EH (cell line): ENCODE measurements at places on chromosomes 1 and 21.

DNA sequence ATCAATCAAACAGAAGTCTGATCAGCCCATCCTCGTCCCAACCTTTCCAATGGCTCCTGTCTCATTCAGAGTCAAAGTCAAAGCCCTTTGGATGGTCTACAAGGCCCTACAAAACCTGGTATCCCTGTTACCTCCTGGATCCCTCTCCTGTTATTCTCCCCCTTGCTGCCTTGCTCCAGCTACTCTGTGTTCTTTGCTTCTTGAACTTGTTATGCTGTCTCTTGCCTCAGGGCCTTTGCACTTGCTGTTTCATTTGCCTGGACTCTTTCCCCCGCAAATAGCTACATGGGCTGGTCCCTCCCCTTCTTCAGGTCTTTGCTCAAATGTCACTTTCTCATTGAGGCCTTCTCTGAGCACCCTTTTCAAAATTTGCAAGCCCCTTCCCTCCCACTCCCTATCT lies 1.4 kb upstream of the CSF3R start:
- no peak for DNase-seq

- DNase-seq: peak; percentile 56
These were observed 1.9 kb downstream of the ANKRD34A start for GRCh38 chr1:145962157-145963102.

DNA sequence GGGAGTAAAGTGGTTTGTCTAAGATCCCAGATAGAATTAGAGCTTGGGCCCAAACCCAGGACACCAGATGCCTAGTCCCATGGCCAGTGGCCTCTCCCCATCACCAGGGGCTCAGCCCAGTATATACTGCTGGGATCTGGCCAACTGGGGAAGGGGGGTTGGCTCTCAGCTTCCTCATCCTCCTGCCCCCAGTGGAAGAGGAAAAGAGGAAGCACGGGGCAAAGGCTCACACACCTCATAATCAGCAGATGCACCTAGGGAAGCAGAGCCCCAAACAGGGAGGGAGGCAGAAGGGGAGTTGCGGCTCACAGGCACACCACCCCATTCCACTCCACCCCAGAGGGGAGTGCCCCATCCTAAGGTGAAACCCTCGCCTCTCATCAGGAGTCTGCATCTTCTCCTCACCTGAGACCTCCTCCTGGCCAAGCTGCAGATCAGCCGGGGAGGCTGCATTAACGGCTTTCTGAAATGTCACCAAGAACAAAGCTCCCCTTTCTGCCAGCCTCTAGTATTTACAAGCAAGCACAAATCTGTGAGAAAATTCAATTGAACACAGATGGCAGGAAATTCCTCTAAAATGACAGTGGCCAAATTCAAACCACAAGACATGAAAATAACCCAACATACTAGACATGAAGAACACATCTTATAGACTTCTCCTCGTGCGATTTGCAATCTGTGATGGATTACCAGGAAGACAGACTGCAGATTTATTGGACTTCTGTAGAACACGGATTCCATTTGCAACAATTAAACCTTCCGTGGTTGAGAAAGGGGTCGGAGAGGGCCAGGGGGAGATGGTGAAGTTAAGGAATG lies 82.8 kb downstream of the GLIS1 start:
- DNase-seq: peak; percentile 96

DNA sequence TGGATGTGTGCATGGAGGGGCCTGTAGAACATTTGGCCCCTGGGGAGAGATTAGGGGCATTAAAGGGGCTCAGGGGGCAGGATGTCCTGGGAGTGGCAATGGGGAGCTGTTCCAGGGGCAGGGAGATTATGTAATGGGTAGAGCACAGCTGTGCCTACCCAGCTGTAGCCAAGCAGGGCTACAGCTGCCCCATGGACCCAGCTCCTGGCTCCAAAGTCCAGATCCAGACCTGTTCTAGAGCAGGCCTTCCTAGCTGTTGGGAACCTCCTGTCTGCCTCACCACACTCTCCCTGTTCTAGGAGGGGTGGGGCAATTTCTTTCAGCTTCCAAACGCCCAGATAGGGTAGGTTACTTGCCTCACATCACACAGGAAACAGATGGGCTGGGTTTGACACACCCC lies 5.6 kb downstream of the RPS6KA1 start:
- no peak for DNase-seq

GRCh38 chr1:161791904-161792655 lies 26.0 kb downstream of the ATF6 start:
- DNase-seq: peak; percentile 63

DNA sequence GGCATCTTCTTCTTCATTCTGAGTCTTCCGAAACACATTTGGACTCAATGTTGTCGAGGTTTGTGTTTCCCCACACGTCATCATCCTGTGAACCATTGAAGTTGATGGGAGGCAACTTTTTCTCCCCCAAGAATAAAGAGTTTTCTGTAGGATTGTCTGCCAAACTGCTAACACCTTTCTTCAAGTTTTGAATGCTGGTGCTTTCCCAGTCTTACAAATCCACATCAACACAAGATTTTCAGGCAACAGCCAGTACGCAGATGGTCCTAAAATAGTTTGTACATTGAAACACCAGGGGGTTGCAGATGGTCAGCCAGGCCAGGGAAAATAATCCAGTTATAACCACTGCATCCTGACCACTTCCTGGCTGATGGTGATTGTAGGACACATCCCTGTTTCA lies 187.9 kb downstream of the DISC1 start:
- no peak for DNase-seq

DNA sequence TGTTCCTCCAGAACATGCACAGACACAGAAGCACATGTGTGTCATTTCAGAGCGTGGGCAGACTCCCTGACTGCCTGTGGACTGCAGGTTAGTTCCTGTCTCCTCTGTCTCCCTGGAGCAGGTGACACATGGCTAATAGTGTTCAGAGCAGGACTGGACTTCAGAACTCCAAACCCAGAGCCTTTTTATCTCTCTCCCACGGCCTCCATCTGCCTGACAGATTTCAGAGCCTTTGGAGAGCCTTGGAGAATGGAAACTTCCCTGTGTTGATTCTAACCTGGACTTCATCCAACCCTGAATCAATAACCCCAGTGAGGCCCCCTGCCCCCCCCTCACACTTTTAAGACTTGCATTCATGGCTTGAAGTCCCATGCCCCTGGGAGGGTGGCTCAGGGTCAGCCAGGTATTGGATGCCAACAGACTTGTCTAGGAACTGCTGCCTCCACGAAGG lies 44.4 kb downstream of the C1orf198 start:
- no peak for DNase-seq

- no peak for DNase-seq
These were observed 352.7 kb upstream of the PLD5 start for GRCh38 chr1:242877229-242877628.

GRCh38 chr1:203026666-203027663 lies 674 bp downstream of the PPFIA4 start:
- DNase-seq: no peak

GRCh38 chr1:55955016-55955621 lies 624.2 kb downstream of the PLPP3 start:
- DNase-seq: no peak

- DNase-seq: no peak
These were observed 41.0 kb upstream of the PTPRC start for GRCh38 chr1:198597690-198598430.

GRCh38 chr1:214678386-214678785 lies 75.4 kb downstream of the CENPF start:
- peak; percentile 57 for DNase-seq

DNA sequence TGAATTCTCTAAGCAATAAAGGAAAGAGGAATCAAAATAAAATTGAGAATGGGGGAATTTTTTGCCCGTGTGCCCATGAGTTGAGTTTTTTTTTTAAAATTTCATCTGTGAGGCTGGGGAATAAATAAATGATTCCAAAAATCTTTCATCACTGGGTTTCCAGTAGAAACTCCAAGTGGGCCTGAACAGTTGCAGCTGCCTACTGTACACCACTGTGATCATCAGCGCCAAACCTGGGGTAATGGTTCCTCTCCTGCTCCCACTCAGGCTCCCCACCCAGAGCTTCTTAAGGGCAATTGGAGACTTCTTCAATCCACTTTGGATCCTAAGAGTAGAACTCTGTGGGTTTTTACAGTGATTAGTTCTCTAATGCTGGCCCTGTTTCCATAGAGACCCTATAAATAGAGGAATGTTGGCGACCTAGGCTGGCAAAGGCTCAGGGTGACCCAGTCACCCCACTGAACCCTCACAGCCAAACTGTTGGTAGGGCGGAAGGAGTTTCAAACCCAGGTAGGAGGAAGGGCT lies 9.3 kb downstream of the TMCC2 start:
- DNase-seq: no peak

GRCh38 chr1:76055987-76056386 lies 18.6 kb upstream of the ST6GALNAC3 start:
- no peak for DNase-seq

- no peak for DNase-seq
These were observed 14.3 kb downstream of the CD2 start for GRCh38 chr1:116768416-116769103.

GRCh38 chr21:36762642-36763041 lies 63.7 kb downstream of the SIM2 start:
- DNase-seq: no peak

GRCh38 chr21:46125846-46126301 lies 28.0 kb downstream of the COL6A2 start:
- DNase-seq: no peak

- peak; percentile 52 for DNase-seq
These were observed 476 bp downstream of the BATF3 start for GRCh38 chr1:212699104-212699624.

GRCh38 chr1:38005195-38006007 lies at the start of gene FHL3:
Gene FHL3 (minus strand): TSS chr1:38005514. CDS start chr1:37999412, 6,102 bp downstream.
- DNase-seq: peak; percentile 63

GRCh38 chr1:225670806-225671733 lies 18.1 kb upstream of the ENAH start:
- DNase-seq: peak; percentile 73

DNA sequence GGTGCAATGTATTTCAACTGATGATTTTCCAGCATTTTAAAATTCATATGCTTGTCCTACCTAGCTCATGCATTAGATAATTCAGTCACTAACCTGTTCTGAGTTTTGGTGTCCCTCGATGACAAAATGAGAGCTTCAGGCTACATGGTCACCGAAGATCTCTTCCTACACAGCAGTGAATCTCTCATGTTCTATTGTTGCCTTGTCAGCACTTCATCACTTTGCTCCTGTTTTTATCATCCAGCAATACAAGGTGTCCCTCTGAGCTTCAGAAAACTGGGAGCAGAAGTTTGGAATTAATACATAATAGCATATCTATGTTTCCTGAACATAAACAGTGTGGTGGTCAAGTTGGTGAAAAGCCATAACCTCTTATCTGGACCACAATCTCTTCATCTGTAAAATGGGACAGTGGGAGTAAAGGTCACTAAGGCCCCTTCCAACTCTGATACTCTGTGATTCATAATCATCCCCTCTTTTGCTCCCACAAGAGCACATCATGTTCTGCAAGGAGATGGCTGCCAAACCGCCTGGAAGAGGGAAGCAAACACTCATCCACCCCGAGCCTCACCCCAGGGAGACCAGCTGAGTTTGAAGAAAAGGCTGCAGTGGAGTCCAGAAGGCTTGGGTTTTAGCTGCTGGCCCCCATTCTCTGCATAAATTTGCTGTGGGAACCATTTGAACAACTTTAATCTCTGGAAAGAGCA lies 137.9 kb upstream of the F3 start:
- no peak for DNase-seq

DNA sequence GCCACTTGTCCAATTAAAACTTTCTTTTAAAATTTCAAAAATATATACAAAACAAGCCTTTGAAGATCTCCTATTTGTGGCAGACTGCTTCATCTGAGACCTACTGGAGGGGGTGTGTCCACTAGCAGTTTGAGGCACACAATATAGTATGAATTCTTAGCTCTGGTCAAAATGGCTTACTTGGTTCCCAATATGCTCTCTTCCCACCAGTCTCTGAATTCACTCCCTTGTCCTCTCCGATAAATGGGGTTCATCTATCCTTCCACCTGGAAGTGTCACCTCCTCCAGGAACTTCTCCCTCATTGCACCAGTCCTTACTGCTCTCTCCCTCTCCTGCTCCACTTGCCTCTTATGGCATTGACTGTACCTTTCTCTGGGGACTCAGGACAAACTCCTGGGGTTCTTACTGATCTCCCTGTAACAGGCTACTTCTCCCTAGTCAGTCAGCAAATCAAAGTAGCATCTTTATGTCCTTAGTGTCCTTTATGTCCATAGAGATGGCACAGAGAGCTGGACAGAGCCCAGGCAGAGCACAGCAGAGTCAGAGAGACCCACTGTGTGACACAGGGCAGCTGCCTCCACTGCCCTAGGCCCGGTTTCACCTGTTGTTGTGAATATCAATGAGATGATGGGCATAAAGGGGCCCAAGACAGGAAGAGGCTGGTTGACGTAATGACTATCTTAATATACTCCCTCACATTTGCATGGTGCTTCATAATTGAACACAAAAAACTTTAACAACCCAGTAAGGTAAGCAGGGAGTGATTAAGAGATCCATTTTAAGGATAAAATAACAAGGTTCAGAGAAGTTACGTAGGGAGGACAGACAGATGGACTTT lies 3.6 kb downstream of the ASAP3 start:
- DNase-seq: no peak

DNA sequence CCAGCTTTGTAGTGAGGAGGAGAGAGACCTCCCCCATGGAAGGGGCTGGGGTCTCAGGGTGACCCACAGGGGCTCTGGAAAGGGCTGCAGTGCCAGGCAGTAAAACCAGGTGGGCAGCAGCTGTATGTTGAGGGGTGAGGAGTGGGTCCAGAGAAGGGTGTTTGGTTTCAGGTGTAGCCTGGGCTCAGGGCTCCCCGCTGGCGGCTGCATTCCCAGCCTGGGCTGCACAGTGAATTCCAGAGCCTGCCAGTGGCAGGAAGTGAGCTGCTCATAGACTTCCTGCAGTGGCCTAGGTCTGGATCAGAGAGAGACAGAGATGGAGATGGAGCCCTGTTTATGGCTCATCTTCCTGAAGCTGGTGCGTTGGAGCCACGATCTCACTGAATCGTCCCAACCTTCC lies 356.4 kb downstream of the PTPRU start:
- DNase-seq: peak; percentile 2

GRCh38 chr1:81758181-81758580 lies 42.6 kb upstream of the ADGRL2 start:
- DNase-seq: no peak

GRCh38 chr1:155499263-155499662 lies 63.3 kb downstream of the ASH1L start:
- peak; percentile 15 for DNase-seq

DNA sequence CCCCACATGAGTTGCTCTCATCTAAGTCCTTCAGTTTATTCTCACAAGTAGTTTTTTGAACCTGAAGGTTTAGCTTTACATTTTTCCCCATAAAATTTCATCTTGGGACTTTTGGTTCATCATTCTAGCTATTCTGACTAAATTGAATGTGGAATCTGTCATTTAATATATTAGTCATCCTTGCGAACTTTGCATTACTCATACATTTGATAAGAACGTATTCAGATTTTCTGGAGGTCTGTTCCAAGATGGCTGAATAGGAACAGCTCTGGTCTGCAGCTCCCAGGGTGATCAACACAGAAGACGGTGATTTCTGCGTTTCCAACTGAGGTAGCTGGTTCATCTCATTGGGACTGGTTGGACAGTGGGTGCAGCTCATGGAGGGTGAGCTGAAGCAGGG lies 59.8 kb upstream of the CSF1 start:
- DNase-seq: peak; percentile 48

- peak; percentile 64 for DNase-seq
These were observed 730 bp downstream of the ZCCHC17 start for GRCh38 chr1:31297277-31298247.
